ENCODE measurements at places on chromosomes 13 and 19.

DNA sequence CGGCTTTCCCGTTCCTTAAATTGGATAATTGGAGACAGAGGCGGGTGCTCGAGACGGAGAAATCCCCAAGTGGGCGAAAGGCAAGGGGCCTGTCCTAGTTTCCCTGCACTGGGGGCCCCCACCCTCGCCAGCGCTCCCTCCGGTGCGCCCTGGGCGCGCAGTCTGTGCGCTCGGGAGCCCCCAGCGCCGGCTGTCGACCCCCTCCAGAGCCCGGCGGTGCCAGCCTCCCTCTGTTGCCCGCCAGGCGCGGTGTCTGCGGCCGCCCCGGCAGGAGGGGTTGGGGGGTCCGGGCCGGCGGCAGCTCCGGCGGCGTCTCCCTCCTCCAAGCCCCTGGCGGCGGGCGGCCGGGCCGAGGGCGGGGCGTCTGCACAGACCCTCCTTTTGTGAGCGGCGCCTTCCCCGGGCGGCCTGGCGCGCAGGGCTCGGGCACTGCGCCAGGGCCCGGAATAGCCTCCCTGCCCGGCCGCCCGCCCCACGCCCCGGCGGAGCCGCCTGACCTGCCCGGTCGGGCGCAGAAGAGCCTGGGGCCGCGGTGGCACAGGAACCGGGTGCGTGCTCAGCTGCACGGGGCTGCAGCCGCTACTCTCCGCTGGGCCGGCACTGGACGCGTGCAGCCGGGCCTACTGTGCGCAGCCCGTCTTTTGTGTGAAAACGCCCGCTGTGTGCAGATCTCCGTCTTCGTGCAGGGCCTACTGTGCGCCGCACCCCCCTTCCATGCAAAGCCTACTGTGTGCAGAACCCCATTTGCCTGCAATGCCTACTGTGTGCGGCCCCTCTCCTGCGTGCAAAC is 13.2 kb downstream of the GADD45B start:
- DNase-seq, result no peak

DNA sequence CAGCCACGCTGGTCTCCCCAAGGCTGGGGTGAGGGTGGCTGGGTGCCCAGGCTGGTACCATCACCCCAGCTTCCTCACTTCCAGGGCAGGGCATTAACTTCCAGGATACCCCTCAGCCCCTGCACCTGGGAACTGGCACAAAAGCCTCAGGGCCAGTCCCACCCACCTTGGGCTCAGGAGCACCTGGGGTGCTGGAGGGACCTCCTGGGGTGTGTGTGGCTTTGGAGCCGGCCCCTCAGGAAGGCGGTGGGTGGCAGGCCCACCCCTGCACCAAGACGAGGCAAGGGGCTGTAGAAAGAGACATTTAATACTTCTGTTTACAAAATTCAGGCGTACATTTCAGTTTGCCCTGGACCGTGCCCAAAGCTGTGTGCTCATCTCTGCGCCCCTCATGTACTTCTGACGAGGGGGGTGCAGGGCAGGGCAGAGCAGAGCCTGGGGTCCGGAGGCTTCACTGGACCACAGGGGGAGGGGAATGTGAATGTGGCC is 16.8 kb downstream of the MPND start:
- DNase-seq, result no peak

DNA sequence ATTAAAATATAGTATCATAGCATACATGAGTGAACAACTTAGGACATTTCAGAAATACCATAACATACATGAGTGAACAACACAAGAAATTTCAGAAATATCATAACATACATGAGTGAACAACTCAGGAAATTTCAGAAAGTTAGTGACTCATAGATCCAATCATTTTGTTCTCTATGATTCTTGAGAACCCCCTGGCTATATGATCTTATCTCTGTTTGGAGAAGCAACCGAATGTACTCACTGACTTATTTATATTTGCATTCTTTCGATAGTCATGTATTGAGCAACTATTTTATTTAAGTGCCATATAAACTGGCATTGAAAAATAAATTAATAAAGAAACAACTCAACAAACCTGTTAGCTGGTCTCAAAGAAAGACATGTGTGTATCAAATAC is 251.1 kb downstream of the EFNB2 start:
- no peak for DNase-seq

- no peak for DNase-seq
Measured at GRCh38 chr13:96817336-96817941, 176.8 kb downstream of the OXGR1 start.

DNA sequence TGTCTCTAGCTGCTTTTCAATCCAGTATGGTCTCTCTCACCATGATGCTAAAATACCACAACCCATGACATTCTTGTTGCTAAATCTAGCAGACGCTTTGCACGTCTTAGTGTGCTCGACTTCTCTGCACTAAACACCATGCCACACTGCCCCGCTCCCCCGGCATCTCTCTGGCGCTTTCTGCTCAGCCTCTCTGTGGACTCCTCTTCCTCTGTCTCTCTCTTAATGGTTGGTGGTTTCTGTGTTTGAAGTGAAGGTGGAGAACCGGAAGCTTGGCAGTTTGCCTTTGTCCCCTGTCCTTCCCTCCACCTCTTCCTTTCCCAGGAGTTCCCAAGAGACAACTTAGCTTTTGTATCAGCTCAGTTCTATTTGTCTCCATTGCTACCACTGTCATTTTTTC is 8.8 kb downstream of the ERCC5 start:
- DNase-seq, result no peak

DNA sequence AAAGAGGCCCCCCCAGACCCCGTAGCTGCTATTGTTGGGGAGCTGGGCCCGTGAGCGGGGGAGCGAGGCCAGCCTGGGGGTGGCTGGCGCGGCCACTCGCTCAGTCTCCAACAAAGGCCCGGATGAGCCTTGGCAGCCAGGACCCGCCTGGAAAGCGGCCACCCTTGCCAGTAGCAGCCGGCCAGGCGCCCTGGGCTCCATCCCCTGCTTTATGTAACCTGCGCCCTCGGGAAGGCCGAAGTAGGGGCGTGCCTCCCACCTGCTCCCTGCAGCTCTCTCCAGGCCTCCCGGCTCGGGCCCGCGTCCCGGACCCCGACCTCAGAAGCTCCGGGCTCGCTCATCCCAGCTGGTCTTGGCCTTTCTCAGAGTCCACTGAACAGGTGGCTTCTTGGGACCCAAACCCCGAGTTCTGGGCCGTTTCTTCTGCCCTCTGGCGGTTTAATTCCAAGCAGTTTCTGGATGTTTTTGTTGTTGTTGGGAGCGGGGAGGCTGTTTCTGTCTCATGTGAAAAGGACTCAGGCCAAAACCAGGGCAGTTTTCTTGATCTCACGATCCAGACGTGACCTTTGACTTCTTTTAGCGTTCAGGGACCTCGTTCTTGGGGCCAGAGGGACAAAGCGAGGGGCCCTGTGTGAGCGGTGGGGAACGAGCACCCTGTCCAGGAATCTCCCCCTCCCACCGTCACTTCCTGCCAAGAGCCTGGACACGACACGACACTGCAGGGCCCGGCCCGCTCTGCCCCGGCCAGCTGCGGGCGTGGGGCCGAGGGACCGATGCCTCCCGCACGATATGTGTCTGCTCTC is 1.2 kb downstream of the CDC34 start:
- DNase-seq, result peak; percentile 83

- DNase-seq, result no peak
Measured at GRCh38 chr13:76950101-76950500, 1.8 kb downstream of the ACOD1 start.

GRCh38 chr13:98299966-98300350 is 122.9 kb upstream of the RNF113B start:
- DNase-seq, result no peak

DNA sequence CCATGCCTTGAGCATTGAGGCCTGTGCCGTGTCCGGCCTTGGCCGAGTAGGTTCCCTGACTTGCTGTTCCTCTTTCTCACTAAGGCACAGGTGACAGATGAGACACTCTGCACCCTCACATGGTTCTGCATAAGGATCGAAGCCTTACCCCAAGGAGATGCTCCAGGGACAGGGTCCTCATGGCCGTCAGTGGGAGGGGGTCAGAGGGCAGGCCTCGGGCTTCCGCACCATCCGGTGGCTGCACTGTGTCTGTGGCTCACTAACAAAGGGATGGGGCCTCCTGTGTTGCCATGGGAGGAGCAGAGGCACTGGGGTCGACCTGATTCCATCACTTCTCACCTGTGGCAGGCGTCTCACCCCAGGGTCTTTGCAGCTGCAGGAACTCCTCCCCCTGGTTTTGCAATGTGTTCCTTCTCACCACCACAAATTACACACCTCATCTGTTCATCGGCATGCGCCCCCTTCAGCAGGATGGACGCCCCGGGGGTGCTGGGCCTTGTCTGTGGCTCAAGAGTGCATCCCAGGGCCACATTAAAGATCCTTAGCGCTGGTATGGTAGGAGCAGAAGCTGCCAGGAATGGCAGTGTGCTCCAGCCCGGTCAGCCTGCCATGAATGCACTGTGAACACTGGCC is 113.3 kb upstream of the SOX1 start:
- no peak for DNase-seq

- DNase-seq, result no peak
Measured at GRCh38 chr19:48627201-48627864, 8.0 kb downstream of the SPHK2 start.

- DNase-seq, result no peak
Measured at GRCh38 chr19:5814852-5815246, 10.0 kb downstream of the NRTN start.

DNA sequence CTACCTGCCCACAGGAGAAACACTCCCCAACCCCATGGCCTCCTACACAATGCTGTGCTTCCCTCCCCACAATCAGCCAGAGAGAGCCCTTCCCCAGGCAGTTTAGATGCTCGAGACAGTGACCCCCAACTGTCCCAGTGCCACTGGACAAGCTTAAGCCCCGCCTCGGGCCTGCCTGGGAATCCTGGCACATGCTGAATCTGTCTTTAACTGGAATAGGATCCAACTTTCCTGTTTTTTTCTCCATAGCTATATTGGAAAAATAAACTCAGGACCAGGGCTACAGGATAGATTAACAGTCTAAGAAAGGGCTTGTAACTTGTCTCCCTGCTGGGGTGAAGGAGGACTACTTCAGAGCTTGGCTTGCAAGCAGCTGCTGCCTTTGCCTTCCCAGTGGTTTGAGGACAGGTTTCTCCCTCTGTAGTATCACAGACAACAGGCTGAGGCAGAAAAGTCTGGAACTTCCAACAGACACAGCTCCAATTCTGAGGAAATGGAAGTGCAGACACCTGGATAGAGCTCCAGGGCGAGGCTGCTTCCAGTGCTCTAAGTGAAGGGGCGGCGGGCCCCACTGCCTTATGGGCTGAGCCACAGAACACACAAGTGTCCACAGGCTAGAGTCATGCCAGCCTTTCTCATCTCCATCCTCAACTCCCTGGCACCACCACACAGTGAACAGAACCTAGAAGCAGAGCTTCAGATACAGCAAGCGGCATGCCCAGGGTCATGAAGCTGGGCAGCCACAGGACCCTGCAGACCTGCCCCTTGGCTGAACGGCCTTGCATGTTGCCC is 228.3 kb downstream of the TUBA3C start:
- no peak for DNase-seq

Data from left kidney (tissue), 8 donors.